GM12878 (cell line): ENCODE measurements at places on chromosomes 6 and 20. TPM values are rescaled to one million over a fixed set of nuclear protein-coding genes. Genes with fewer than 3 reads are reported as not detected.
A peak's percentile ranks its signal among the peaks of the same experiment; 100 is the strongest.

GRCh38 chr20:44091026-44091425 is 96.0 kb downstream of the JPH2 start:
- no peak for DNase-seq

DNA sequence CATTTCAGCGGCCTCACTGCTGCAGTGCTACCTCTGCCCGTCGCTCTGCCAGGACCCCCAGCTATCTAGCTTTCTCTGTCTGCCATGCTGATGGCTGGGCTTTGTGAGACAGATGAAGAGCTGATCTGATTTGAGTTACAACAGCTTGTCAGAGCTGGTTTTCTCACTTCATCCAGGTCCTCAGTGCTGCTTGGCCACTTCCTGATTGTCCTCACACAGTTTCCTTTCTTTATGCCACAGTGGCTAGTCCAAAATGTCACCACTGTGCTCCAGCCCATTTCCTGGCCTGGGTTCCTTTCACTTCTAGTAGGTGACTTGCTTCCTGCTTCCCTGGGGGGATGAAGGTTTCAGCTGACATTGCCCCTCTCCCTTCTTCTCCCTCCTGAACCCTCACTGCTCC is 35.4 kb downstream of the FNDC1 start:
- DNase-seq, result no peak

Gene SNX9
- total RNA-seq, result 0.64 TPM in 2 replicates

- DNase-seq, result no peak
Measured at GRCh38 chr6:28383235-28384142, 16.1 kb downstream of the ZSCAN12 start.

DNA sequence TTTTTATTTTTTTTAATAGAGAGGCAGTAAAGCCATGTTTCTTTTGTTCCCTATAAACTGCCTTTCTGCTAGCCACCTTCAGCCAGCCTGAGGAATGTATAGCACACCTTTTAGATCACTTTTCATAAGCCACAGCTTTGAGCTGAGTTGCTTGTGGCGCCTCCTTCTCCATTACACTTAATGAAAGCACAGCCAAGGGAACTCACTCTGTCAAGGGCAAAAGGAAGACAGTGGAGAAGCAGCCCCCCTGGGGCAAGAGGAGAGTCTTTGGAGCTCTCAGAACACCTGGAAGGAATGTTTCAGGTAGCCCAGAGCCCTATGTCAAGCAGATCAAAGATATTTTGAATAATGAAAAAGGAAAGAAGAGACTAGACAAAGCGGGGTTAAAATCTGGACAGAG is 235.1 kb downstream of the CLIC5 start:
- no peak for DNase-seq

GRCh38 chr6:150118203-150118602 is 24.6 kb upstream of the PPP1R14C start:
- no peak for DNase-seq

Gene GPSM3
- total RNA-seq, result 131 TPM in 2 replicates

GRCh38 chr6:37481711-37482605 is 17.7 kb downstream of the CCDC167 start:
- no peak for DNase-seq

GRCh38 chr6:39170860-39171259 is 55.9 kb upstream of the SAYSD1 start:
- no peak for DNase-seq

Gene SSTR4
- total RNA-seq, result not detected in 2 replicates

Gene WDR46
- 90.4 and 96.4 TPM in 2 replicates for total RNA-seq

GRCh38 chr20:20412750-20413149 is 44.8 kb downstream of the INSM1 start:
- no peak for DNase-seq

GRCh38 chr6:133504761-133505160 is 263.6 kb downstream of the EYA4 start:
- DNase-seq, result no peak

Gene LHFPL5
- total RNA-seq, result not detected in 2 replicates

DNA sequence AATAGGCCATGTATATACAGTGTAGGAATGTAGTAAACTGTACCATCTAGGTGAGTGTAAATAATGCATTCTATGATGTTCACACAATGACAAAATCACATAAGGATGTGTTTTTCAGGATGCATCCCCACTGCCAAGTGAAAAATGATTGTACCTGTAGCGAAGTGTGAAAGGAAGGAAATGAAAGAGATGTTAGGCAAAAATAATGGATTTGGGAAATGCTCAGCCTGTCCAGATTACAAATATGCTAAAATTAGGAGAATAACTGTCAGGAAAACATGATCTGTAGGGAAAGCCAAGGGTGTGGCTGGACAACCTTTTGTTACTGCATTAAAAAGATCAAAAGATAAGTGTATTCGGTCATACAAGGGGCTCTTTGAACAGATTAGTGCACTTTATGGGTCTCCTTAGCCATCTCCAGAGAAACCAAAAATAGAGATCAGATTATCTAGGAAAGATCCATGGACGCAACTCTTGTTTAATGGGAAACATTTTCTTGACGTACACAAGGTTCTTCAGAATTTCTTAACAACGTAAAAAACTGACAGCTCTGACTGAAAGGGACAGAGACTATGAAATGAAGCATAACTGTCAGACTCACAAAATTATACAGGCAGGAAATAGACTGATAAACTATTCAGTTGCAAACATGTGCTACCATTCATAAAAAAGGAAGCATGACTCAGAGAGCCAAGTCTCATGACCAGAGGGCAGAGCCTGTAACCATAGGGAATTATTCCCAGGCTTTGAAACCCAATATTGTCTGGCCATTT is 253.6 kb upstream of the RAB32 start:
- no peak for DNase-seq

DNA sequence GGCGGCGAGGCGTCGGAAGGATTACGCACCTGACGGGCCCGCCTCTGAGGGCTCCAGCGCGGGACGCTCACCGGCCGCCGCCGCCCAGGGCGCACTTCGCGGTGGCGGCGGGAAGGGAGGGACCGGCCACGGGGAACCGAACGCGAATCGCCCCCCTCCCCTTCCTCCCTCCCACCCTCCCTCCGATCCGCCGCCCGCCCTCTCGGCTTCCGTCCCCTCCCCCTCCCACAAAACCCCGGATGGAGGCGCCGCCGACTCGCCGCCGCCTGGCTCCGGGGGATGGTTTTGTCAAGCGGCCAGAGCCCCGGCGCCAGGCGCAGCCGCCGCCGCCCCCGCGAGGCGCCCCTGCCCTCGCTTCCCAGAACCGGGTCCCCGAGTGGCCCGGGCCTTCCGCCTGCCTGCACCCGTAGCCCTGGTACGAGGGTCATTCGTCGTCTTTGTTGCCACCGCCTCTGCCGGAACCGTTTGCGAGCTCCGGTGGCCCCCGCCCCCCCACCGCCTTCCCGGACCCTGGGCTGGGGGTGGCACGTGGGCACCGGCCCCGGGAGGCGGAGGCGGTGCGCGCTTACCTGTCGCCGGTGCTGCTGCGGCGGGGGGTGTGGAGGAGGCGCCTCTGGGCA is 398 bp downstream of the ZBTB2 start:
- DNase-seq, result no peak

Gene OR2J3
- total RNA-seq, result not detected in 2 replicates

- no peak for DNase-seq
Measured at GRCh38 chr6:24026050-24026449, 100.0 kb upstream of the NRSN1 start.

DNA sequence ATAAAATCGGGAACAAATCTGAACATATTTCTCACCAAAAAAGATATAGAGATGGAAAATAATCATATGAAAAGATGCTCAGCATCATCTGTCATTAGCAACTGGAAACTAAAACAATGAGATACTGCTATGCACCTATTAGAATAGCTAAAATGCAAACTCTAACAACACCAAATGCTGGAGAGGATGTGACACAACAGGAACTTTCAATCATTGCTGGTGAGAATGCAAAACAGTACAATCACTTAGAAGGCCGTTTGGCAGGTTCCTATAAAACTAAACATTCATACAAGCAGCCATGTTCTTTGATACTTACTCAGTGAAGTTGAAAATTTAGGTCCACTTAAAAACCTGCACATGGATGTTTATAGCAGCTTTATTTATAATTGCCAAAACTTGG is 67.0 kb downstream of the FAM50B start:
- no peak for DNase-seq

Gene PPP1R11
- 28.7 and 28.8 TPM in 2 replicates for total RNA-seq

DNA sequence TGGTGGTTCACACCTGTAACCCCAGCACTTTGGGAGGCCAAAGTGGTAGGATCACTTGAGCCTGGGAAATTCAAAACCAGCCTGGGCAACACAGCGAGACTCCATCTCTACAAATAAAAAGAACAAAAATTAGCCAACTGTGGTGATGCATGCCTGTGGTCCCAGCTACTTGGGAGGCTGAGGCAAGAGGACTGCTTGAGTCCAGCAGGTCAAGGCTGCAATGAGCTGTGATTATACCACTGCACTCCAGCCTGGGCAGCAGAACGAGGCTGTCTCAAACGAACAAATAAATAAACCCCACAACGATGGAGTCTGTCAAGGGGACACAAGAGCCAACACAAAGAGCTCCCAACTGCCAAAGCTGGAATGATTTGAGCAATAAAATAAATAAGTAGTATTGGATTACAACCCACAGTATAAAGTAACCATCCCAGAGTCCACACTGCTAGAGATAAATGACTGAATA is 13.5 kb downstream of the ZMYND8 start:
- DNase-seq, result no peak

DNA sequence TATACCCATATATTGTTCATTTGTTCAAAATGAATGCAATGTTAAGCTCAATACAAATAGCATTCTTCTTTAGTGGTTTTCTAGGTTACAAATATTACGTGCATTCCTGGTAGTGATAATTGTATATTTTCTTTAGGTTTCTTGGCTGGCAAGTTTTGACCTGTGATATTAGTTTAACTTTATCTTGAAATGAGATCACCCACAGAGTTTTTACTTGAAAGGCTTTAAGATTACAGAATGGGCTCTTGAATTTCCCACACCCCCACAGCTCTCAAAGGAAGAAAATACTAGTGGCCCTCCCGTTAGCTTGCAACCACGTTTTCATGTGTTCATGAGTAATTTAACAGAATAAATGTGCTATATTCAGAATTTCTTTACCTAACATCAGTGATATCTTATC is 1315.5 kb upstream of the GJE1 start:
- no peak for DNase-seq

DNA sequence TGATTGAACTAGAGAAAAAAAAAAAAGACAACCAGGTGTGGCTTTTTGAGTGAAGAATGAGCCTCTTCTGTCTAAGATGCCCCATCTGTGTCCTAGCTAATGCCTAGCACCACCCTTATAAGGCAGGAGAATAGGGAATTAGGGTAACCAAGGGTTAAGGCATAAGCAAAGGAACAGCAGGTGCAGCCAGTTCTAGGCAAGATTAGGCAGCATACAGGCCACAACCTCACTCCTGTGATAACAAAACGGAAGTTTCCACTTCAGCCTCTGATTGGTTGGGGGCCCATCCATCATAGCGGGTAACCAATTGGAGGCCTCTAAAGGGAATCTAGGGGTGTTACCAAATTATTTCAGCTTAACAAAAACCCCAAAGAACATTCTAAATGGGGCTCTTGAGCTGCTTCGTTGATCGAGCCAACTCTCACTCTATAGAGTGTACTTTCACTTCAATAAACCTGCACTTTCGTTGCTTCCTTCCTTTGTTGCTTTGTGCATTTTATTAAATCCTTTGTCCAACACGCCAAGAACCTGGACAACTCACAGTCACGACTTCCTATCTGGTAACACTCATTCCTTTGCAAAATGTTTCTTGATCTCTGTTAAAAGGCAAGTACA is 61.9 kb upstream of the TAGAP start:
- peak; percentile 92 for DNase-seq
